ENCODE measurements at places on chromosomes 6 and 20.

DNA sequence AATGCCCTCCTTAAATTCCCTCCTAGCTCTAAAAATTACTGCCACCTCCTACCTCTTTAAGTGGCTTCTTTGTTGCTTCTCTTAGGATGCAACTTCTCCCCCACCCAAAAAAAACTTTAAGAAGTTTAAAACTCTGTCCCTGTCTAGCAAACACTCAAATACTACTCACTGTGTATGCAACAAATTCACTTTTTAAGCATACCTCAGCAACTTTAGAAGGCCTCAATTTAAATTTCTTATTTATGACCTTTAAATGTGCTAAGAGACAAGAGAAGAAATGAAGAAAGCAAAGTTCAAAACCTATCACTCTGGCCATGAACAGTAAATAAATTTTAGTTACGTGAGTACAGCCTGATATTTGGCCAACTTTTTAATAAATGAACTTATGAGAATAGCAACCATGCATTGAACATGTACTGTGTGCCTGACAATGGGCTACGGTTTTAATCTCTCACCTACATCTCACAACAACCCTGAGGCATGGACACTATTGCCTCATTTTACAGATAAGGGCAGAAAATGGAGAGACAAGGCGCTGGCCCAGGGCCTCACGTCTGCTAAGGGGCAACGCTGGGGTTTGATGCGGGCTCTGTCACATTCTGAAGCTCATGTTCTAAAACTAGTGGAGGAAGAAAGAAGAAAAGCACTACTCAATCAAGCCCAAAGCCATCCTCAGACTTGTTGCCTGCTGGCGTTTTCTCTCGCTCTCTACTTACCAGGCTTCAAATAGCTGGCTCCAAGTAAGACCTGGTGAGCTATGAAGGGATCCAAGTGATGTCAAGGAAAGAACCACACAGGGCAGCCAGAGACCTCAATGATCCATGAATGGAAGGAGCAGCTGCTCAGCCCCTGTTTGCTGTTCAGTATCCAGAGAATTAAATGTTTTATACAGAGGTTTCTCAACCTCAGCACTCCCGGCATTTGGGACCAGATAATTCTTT is 99.8 kb downstream of the TBC1D7 start:
- no peak for DNase-seq

DNA sequence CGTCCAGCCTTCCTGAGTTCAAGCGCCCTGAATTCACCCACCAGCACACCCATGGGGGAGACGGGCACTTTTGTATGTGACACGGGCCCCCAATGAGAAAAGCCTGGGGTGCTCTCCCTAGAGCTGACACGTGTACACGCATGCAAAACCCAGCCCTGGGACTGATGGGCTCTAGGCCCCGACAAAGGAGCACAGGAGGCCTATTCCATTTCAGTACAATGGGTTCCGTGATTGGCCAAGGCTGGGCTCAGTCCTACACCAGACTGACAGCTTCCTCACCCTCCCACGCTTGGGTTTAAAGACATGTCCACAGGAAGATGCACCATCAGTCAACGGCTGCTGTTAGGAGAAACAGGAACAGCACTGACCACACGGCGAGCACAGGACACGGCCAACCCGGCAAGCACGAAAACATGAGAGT is 8.8 kb downstream of the ZBTB46 start:
- DNase-seq = no peak

GRCh38 chr6:32519118-32519909 is 10.8 kb downstream of the HLA-DRB5 start:
- no peak for DNase-seq

DNA sequence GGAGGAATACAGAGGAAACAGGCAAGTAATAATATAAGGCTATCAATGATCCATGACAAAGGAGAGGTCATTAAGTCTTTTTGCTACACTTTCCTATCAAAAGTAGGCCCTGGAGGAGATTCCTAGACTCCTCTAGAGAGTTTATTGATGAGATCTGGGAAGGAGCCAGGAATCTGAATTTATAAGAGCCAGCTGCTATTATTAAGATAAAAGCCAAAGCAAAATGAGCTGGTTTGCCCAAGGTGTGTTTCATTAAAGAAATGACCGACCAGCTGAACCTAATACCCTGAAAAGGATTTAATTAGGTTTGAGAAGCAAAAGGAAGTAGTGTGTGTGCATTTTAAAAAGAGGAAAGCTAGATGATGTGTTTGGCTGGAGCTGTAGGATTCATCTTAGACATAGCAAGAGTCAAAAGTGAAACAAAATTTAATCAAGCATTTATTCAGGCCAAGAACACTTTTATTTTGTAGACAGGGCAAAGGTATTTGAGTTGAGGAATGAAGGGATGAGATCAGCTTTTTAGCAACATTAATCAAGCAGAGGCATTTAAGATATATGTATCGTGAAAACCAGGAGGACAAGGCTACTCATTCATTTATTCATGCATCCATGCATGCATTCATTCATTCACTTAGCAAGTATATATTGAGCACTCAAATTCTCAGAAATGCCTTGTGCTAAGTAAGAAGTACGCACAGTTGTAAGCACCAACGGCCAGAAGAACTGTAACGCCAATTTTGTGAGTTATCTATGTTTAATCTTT is 43.5 kb upstream of the SCAF8 start:
- no peak for DNase-seq

DNA sequence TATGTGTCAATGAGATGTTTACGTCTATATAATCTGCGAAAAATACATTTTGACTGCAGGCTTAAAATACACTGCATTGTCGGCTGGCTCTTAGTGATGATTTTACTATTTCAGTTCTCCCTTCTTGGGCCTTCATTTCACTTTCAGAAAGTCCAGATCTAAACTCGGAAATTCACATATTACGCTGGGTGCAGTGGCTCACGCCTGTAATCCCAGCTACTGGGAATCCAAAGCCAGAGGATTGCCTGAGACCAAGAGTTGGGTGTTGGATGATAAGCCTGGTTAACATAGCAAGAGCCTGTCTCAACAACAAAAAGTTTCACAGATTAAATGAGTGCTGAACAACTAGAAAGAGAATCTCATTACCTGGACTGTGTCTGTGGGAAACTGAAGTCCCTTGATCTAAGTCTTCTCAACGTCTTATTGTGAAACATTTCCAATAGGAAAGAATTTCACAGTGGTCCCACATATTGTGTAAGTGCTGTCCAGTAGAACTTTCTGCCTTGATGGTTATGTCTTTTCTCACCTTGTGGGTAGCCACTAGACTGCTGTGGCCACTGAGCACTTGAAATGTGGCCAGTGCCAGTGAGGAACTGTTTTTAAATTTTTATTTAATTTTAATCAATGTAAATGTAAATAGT is 1.9 kb downstream of the GINM1 start:
- DNase-seq = no peak

- DNase-seq = no peak
These were observed 5.9 kb downstream of the RNASET2 start for GRCh38 chr6:166950443-166950821.

DNA sequence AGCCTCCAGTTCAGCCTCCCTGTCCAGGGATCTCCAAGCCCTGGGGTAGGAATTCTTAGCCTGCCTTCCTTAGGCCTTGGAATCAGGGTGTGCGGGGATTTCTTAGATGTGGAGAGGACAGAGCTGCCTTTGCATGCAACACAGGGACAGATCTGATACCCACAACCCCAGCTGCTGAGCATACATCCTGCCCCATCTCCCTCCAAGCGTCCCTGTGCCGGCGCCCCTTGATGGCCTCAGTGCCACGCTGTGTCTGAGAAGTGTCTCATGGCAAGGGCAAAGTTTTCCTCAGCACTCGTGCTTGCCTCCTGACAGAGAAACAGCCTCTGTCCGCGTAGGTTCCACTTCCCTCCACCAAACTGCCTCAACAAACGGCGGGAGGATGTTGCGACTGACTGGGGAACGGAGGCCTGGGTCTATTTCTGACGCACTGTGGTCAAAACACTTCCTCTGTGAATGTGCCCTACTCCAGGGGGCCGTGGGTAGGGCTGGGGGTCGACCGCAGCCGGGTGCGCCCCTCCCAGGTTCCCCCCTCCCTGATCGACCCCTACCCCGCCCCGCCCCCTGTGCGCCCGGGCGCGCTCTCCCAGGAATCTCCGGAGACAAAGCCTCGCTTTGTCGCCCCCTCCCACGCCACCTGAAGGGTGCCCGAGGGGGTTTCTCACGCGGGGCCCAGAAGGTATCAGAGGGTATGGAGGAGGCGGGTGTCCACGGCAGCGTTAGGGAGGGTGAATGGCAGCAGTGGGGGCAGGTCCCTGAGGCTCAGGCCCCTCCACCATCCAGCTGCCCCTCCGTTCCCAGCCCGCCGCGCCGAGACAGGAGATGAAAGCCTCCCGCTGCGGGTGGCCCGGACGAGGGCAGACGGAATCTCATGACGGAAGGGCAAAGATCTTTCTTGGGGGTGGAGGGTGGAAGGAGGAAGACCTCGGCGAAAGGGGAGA is 806 bp downstream of the MICAL1 start:
- peak; percentile 32 for DNase-seq

GRCh38 chr6:16947375-16948015 is 154.4 kb upstream of the STMND1 start:
- no peak for DNase-seq

DNA sequence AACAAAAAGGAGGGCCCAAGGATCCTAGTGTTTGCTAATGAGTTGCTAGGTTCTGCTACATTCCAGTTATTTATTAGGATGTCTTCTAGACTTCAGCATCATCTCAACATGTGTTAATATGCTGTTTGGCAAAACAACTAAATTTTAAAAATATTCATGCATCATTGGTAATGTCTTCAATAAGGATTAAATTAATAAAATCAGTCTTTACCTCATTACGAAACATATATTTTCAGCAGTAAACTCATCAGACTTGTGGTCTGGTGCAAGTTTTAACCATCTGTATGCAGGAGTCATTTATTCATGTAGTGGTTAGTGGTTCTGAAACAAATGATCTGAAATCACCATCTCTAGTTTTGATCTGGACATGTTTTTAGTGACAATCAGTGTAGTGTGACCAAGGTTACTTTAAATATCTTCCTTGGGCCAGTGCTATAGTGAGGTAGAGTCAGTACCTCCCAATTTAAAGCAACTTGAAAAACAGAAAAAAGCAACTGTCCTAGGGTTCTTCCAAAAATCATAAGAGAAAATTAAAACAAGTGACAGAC is 85.0 kb upstream of the KCNK16 start:
- no peak for DNase-seq

- no peak for DNase-seq
These were observed 3.2 kb downstream of the IYD start for GRCh38 chr6:150372051-150372450.

- no peak for DNase-seq
These were observed 121.4 kb downstream of the BMP2 start for GRCh38 chr20:6888736-6889395.

DNA sequence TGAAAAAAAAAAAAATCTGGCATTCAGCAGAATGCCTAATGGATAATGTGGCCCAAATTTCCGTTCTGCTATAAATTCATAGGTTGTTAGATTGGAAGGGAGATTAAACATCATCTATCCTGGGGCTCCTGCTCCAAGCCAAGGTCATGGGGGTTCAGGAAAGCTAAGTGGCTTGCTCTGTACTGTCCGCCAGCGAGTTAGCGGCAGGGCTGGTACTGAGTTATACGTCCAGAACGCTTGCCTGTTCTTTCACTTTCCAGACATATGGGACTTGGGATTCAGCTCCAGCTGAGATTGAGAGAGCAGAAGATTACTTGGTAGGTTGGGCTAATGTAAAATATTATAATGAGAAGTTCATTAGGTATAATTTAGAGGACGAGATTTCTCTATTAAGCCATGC is 858 bp downstream of the RWDD1 start:
- DNase-seq = no peak

GRCh38 chr6:53750052-53750650 is 44.7 kb upstream of the LRRC1 start:
- DNase-seq = no peak

- DNase-seq = no peak
These were observed 288.0 kb upstream of the TSHZ2 start for GRCh38 chr20:52684176-52684575.

DNA sequence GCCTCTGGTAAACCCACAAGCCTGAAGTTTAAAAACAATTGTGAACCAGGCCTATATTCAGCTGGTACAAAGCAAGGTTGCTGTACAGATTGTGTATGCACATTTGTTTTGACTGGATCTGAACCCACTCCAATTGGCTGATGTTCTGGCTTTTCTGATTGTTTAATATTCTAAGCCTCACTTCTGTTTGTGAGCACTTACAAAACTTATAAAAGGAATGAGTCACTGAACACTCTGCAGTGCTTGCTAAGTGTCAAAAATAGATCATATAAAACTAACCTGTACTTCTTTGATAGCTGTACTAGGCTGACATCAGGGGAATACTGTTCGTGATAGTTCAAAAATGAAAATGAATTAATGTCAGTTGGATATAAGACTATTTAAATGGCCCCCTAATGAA is 12.1 kb downstream of the COL21A1 start:
- DNase-seq = no peak

GRCh38 chr6:37761554-37762271 is 57.8 kb upstream of the ZFAND3 start:
- no peak for DNase-seq

DNA sequence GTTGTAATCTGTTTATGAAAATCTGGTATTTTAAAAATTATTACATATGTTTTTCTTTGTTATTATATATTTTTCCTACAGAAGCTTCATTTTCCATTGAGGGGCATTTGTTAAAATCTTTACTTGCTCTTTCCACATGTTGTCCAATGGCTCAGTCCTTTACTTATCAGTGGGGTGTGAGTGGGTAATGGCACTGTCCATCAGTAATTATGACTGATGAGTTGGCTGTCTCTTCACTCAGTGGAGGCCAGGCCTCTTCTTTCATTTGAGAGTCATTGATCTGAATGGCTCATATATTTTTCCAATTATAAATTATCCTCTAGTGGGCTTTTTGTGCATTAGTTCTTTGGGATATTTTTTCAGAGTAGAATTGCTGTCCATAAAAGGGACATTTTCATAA is 45.7 kb downstream of the FARS2 start:
- no peak for DNase-seq

DNA sequence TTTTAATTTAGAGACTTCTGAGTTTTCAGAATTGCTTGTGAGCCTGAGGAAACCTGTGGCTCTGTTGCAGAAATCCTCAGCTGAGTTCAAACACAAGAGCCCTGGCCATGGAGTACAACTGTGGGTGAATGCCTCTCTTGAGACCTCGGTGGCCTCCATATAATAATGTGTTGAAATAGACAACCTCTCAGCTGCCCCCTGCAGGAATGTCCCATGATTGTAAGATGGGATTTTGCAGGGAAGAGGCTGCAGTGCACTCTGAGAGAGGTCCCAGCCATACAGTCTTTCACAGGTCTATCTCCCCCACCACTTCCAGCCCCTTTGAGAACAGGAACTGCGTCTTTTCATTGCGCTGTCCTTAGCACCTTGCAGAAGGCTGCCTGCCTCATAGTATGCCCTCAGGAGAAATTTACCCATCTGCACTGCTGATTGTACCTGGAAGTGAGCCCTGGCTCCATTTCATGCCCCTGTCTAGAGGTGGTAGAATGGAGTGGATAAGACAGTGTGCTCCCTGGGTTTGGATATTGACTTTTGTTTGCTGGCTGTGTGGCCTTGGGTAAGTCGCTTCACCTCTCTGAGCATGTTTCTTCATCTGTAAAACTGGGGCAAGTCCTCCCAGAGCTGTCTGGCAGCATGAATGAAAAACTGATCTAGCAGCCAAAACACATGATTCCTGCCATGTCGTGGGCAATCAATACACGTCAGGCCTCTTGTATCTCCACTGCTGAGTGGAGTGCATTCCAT is 16.8 kb upstream of the CDH22 start:
- no peak for DNase-seq

GRCh38 chr6:145241721-145242120 is 493.6 kb downstream of the EPM2A start:
- DNase-seq = no peak

GRCh38 chr6:20538907-20539306 is 4.7 kb downstream of the CDKAL1 start:
- no peak for DNase-seq

All from stimulated activated CD4-positive, alpha-beta T cell treated with anti-CD3 and anti-CD28 coated beads, Interleukin-15, amount 100 ng/mL, for 1 hour (primary cell).